CD4-positive, CD25-positive, alpha-beta regulatory T cell (primary cell): ENCODE measurements at places on chromosomes 5 and 9.

DNA sequence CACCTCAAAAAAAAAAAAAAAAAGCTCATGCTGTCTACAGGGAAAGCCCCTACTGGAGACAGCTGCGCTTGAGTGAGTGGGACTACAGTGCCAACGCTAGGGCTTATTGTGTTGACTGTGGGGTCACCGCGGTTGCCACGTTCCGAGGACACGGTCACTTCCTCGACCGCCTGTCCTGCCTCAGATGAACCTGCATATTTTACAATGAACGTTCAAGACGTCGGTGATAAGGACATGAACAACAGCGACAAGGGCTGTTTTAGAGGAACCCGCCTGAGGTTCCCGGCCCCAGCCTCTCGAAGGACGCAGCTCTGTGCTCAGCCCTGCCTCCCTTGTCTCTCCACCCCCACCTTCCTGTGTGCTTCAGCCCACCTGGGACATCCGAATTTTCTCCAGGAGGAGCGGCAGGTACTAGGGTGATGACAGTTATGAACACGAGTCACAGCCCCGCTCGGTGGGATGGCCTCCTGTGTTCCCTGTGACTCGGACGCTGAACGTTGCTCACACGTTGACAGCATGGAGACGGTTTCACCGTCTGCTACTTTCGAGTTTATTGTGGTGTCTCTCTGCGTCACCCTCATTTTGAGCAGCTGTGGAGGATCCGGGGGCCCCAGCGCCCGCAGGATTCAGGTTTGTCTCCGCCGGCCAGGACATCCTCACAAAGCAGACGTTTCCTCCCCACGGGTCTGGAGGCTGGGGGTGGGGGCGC lies 11.3 kb upstream of the DIPK1B start:
- DNase-seq: peak; percentile 48

DNA sequence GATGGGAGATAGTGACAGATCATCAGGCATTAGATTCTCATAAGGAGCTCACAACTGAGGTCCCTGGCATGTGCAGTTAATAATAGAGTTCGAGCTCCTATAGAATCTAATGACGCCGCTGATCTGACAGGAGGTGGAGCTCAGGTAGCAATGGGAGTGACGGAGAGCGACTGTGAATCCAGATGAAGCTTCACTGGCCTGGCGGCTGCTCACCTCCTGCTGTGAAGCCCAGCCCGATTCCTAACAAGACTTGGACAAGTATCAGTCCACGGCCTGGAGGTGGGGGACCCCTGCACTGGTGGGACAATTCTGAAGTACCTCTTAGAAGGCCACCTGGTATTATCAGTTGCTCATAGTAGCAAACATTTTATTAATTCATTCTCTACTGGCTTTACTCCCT lies 377.9 kb upstream of the ITGA1 start:
- no peak for DNase-seq

- DNase-seq: no peak
Measured at GRCh38 chr5:32222723-32223470, 48.8 kb upstream of the GOLPH3 start.

DNA sequence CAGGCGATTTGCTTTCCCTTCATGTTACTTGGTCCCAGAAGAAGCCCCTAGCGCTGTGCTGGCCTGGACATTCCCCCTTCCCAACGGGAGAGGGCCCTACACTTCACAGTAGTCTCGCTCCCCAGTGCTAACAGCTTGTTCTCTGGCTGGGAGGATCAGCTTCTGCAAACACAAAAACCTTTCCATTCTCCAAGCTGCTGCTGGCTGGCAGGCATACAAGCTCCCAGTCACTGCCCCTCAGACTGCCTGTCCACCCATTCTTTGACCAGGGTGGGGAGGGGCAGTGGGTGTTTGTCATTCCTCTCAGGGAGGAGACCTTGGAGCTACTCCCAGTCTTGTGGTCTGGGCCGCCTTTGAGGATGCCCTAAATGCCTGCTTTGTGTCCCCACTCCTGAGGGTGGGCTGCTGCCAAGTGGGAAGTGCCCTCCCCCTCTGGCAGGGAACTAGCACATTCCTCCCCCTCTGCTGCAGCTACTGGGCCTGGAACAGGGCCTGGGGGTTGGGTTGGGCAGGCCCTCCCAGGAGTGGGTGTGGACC lies 20.8 kb downstream of the ENHO start:
- no peak for DNase-seq

- no peak for DNase-seq
Measured at GRCh38 chr5:54002779-54003178, 307.6 kb downstream of the ARL15 start.

DNA sequence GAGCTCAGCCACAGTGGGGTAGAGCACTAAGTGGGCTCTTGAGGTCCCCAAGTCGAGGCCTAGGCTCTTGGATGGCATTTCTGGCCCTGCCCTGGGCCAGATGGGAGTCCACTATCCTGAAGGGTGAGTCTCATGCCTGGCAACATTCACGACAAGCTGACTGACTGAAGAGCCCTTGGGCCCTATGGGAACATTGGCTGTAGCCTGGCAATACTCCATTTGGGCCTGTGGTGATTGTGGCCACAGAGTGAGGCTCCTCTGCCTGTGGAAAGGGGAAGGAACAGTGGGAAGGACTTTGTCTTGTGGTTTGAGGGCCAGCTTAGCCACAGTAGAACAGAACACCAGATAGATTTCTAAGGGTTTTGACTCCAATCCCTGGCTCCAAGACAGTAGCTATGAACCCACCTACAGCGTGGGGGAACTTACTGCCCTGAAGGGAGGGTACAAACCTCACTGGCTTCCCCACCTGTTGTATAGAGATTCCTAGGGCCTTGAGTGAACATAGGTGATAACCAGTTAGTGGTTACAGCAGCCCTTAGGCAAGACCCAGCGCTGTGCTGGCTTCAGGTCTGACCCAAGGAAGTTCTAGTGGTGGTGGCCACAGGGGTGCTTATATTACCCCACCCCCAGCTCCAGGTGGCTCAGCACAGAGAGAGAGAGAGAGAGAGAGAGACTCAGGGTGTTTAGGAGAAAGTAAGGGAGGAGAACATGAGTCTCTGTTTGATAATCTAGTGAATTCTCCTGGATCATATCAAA lies 72.4 kb downstream of the KIAA0825 start:
- DNase-seq: no peak

- DNase-seq: no peak
Measured at GRCh38 chr9:115262952-115263351, 145.0 kb upstream of the TNC start.

DNA sequence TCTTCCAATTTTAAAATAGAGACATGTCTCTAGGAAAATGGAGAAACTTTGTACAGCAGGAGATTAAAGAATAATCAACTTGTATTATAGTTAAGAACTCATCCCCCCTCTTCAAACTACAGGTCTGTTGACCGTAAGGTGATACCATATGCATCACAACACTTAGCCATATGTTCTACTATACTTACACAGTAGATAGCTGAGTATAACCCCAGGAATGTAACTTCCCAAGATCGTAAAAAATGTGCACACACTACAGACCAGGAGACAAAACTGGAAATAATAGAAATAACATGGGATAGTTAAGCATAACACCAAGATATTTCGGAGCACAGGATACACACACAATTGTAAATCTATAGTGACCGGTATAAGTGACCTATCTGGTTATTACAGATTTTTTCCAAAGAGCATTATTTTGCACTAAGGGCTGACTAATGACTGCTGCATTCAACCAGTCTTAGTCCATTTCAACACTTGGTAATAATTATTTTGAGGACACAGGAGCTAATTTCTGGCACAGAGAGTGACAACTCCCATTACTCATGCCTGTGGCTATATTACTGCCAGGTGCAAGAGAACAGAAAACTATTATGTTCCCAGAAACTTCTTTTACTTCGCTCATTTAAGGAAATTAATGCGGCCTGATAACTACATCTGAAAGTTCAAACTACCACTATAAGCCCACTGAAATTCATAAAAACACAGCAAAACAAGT lies 15.4 kb upstream of the ZNF622 start:
- no peak for DNase-seq

- DNase-seq: no peak
Measured at GRCh38 chr5:88664645-88665044, 218.3 kb downstream of the MEF2C start.

- no peak for DNase-seq
Measured at GRCh38 chr5:59842999-59843398, 50.5 kb downstream of the PDE4D start.

GRCh38 chr5:39543335-39543734 lies 118.6 kb upstream of the DAB2 start:
- no peak for DNase-seq

GRCh38 chr9:90044710-90045151 lies 439.9 kb downstream of the GADD45G start:
- no peak for DNase-seq

DNA sequence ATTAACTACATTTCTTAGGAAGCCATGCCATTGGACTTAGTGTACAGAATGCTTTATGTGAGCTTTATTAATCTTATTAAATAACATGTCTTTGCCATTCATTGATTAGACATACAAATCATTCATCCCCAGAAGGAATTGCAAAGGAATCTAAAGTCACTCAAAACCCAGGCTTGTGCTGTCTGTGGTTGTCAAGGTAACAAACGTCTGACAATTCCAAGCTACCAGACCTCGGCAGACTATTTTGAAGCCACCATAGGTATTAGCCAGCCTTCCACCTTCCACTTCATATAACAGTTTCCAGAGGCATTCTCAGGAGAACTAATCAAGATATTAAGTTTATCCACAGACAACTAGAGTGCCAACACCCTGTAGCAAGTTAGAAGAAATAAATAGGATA lies 135.2 kb upstream of the TUSC1 start:
- no peak for DNase-seq

DNA sequence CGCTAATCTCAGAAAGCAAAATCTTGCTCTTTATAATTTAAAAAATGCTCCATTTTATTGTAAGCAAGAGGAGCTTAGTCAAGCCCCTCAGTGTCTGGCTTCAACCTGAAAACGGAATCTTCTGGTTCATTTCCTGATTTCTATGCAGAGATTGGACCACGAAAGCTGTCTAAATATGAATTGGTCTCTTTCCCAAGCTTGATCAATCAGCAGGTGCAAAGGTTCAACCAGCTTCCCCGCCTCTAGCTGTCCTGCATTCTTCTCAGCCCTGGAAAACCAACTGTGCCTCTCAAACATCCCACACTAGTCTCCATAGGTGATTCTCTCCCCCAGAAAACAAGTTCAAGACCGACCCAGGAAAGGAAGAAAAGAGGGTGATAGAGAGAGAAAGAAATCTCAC lies 34.5 kb downstream of the FNBP1 start:
- DNase-seq: no peak

DNA sequence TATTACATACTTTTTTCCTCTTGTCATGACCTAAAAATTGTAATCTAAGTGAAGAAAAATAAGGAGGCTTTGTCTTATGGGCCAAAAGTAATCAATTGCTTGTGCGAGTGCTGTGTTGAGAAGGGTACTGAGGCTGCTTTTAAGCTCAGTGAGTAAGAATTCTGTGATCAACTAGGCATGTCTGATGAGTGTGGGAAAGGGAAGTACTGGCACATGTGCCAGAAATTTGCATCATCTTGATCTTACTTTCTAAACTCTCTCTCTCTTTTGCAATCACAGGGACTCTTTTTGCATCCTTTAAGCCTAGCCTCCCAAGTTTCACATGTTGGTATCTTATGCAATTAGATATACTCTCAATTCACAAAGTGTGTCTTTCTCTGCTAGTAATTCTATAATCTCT lies 329.9 kb downstream of the KIF4B start:
- DNase-seq: no peak

GRCh38 chr5:133267601-133268000 lies 215.8 kb downstream of the HSPA4 start:
- DNase-seq: no peak

GRCh38 chr5:139210585-139210984 lies 12.4 kb upstream of the SIL1 start:
- DNase-seq: no peak

- no peak for DNase-seq
Measured at GRCh38 chr5:115599502-115599901, 2.8 kb downstream of the TICAM2 start.

DNA sequence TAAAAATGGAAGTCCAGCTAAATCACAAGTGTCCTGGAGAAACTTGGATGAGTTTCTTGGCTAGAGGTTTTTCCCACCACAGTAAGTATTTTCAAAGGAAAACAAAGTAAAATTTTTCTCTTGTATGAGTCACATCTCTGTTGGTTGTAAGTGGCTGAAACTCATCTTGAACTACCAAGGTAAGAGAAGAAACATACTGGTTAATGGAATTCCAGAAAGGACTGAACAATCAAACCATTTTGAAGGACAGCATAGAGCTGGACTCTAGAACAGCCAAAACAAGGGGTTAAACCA lies 102.8 kb upstream of the CDKN2B start:
- DNase-seq: no peak
